Stimulated activated CD4-positive, alpha-beta T cell treated with anti-CD3 and anti-CD28 coated beads, Interleukin-2, amount 100 ng/mL, for 48 hours (primary cell): ENCODE measurements at places on chromosomes 13 and 19.

- DNase-seq = no peak
Measured at GRCh38 chr13:98486412-98486811, 90.5 kb downstream of the STK24 start.

DNA sequence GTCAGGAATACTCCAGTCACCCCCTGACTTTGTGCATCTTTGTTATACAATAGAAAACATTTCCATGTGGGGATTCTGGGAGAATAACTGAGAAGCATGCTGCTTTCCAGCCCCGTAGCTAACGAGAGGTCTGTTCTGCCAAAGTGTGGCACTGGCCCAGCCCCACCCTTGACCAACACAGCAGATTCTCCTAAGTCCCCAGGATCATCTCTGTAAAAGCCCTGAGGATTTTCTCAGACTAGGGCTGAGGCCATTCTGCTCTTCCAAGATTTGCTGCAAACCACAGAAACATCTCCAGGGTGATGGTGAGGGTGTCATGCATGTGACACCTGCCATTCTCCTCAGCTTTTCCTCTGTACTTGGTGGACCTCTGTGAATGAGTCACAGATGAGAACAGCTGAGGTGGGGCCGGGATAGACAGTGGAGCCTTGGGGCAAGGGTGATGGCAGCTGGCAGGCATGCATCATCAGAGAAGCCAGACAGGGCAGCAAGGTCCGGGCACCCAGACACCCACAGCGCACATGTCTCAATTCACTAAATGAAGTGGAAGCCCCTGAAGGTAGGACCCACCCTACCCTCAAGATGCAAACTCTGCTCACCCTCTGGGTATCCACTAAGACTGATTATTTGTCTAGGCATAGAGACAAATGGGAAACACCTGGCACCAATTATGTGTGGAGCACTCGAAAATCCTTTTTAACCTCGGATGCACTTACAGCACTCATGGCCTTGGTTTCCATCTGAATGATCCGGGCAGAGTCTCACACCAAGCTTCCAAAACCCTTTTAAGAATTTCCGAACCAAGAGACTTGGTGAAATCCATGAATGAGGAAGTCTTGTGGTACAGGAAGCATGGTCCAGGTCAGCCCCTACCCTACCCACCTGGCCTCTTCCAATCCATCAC, 20.1 kb upstream of the DOCK9 start:
- no peak for DNase-seq

- DNase-seq = no peak
Measured at GRCh38 chr13:23969647-23970046, 72.3 kb upstream of the C1QTNF9B start.

DNA sequence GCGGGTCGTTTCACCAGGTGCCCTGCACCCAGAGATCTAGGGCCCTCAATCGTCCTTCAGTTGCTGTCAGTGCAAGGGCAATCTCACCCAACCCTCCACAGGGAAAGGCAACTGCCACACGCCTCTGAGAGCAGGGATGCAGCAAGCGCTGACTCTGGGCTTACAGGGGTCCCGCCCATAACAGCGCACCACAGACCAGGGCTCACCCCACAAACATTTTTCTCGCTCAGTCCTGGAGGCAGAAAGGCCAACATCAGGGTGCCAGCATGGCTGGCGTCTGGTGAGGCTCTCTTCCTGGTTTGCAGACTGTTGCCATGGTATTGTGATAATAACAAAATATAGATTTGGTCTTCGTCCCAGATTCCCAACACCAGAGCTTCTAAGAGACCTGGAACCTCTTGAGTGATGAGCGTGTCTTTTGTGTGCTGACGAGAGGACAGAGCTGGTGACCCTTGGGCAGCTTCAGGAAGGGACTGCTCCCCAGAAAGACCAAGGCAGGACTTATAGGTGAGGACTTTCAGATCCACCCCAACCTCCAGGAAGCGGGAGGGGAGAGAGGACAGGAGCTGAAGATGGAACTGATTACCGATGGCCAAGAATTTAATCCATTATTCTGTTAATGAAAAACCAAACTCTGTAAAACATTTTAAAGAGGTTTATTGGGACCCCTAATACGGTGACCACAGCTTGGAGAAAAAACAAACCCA, 51.3 kb downstream of the C13orf46 start:
- no peak for DNase-seq

DNA sequence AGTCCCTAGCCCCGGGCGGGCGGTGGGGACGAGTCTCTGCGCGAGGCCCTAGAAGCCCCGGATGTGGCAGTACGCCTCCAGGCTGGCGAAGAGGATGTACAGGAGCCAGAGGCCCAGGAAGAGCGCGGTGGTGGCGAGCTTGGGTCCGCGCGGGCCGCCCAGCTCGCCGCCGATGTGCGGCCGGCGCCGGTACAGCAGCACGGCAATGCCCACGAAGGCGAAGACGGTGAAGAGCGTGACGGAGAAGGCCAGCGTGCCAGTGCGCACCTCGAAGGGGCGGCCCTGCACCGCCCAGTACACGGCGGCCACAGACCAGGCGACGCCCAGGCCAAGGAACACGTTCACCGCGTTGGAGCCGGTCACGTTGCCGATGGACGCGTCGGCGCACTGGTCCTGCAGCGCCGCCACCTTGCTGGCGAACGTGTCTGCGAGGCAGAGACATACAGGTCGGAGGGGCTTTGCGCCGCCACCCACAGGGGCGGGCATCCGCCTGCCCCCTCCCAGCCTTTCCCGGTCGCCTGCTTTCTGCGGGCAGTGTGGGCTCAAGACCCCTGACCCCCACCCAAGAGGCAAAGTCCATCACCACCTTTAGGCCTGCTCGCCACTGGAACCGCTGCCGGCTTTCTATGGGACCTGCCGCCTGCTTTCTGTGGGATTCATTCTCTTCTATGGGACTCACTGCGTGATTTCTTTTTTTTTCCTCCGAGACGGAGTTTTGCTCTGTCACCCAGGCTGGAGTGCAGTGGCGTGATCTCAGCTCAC, 10.9 kb upstream of the MEIS3 start:
- no peak for DNase-seq

- no peak for DNase-seq
Measured at GRCh38 chr19:50720921-50721381, 1.3 kb upstream of the SHANK1 start.
